Effector memory CD8-positive, alpha-beta T cell (primary cell): ENCODE measurements at places on chromosomes 12 and 14.

DNA sequence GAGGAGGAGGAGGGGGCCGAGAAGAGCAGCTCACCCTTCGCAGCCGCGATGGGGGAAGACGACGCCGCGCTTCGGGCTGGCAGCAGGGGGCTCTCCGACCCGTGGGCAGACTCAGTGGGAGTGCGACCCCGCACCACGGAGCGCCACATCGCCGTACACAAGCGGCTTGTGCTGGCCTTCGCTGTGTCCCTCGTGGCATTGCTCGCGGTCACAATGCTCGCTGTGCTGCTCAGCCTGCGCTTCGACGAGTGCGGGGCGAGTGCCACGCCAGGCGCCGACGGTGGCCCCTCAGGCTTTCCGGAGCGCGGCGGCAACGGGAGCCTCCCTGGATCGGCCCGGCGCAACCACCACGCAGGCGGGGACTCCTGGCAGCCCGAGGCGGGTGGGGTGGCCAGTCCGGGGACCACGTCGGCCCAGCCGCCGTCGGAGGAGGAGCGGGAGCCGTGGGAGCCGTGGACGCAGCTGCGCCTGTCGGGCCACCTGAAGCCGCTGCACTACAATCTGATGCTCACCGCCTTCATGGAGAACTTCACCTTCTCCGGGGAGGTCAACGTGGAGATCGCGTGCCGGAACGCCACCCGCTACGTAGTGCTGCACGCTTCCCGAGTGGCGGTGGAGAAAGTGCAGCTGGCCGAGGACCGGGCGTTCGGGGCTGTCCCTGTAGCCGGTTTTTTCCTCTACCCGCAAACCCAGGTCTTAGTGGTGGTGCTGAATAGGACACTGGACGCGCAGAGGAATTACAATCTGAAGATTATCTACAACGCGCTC, 745 bp downstream of the TRHDE start:
- no peak for DNase-seq

DNA sequence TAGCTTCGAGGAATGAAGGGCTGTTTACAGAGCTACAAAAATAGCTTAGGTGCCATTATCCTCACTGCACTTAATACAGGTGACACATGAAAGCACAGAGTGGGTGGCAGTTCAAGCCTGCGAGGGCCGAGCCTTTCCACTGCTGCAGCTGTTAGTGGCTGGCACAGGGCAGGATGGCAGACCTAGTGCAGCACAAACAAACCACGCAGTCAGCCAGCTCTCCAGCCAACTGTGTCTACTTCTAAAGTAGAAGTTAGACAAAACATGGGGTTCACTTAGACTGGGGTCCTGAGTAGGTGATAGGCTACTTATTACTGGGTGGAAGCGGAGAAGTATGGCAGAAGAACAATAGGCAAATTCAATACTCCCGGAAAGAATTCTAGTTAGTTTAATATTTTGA, 95.4 kb downstream of the DUSP16 start:
- DNase-seq: no peak

DNA sequence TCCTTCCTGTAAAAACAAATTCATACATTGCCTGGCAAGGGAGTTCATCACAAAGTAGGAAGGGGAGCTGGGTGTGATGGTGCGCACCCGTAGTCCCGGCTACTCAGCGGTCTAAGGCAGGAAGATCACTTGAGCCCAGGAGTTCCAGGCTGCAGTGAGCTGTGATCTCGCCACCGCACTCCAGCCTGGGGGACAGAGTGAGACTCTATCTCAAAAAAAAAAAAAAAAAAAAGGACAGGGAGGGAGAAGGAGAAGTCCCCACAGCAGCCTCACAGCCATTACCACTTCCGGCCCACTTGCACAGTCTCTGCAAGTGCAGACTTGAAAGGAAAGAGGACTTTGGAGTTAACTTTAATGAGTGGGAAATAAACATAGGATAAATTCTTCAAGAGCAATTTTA, 121.0 kb downstream of the FBXL14 start:
- peak; percentile 9 for DNase-seq

- no peak for DNase-seq
Measured at GRCh38 chr12:81089412-81089811, 11.5 kb downstream of the ACSS3 start.

GRCh38 chr14:26527095-26527494, 70.7 kb downstream of the NOVA1 start:
- no peak for DNase-seq

- no peak for DNase-seq
Measured at GRCh38 chr12:42365486-42365885, 39.5 kb downstream of the PPHLN1 start.

DNA sequence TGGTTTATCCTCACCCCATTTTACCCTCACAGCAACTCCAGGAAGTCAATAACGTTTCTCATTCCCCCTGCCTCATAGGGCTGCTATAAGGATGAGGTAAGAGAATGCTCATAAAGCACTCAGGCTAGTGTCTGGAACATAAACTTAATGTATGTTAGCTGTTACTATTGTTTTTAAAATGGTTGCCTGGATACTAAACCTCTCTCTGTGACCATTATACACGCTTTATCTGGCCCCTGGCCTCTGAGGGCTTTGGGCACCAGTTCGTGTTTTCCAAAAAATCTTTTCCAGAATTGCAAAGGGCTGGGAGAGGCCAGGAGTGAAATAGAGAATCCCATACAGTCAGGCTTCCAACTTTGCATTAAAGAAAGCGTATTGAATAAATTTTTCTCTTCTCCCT, 113.9 kb downstream of the KTN1 start:
- no peak for DNase-seq

GRCh38 chr12:118044075-118044474, 16.9 kb downstream of the WSB2 start:
- DNase-seq: no peak

DNA sequence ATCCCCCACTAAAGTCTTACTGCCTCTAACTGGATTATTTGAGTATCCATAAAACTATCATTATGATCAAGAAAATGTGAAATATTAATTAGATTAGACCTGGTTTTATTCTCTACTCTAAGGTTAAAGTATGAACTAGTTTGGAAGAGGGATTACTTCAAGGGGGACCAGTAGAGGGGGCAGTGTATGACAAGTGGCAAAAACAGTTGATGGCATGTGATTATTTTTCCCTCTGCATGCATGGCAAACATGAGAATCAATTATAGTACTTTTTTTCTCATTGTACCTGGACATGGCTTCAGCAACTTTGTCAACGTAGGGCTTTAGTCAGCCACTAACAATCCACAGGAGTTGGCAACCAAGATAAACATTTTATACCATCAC, 145.0 kb upstream of the SLC38A2 start:
- DNase-seq: no peak

GRCh38 chr12:104458694-104459367, 2.1 kb downstream of the CHST11 start:
- no peak for DNase-seq

GRCh38 chr12:89328151-89329030, 23.9 kb downstream of the DUSP6 start:
- DNase-seq: no peak

DNA sequence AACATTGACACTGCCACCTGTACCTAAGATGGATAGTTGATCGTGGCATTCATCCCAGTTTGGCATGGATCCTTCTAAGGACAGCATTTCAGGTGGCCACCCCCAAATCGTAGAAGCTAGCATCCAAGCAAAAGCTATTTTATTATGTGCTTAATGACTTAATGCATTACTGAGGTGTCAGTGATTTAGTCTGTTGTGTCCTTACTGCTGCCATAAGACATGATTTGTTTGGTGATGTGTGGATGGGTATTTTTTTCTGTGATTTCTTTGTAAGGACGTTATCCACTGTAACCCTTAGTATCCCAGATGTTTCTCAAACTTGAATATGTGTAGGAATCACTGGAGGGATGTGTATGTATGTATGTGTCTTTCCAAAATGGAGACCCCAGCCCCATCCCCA, 81.2 kb upstream of the EVL start:
- no peak for DNase-seq

- no peak for DNase-seq
Measured at GRCh38 chr12:121461048-121461447, 61.1 kb downstream of the RNF34 start.

GRCh38 chr12:87152841-87153528, 876.2 kb downstream of the C12orf50 start:
- DNase-seq: no peak

DNA sequence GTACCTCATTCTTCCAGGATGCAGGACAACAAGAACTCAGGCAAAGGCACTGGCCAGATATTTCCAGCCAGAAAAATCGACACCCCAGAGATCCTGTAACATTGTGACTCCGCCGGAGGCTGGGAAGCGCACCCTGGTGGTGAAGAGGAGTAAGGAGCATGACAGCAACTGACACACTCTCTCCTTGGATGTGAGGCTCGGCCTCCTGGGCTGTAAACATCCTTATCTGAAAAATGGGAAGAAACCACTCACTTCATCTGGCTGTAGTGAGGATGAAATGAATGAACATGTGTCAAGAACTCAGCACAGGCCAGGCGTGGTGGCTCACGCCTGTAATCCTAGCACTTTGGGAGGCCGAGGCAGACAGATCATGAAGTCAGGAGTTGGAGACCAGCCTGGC, 27.5 kb downstream of the TCHP start:
- DNase-seq: peak; percentile 40

GRCh38 chr14:88229428-88229827, 93.6 kb downstream of the KCNK10 start:
- DNase-seq: no peak

- DNase-seq: no peak
Measured at GRCh38 chr12:92196368-92196767, 50.7 kb upstream of the BTG1 start.
